ENCODE measurements at places on chromosomes 16 and 17. TPM values are rescaled to one million over a fixed set of nuclear protein-coding genes. Genes with fewer than 3 reads are reported as not detected.

Gene MARVELD3
- total RNA-seq, result 12.5 TPM

Gene POLR2C
- 57.3 TPM for total RNA-seq

Gene E2F4
- 83.0 TPM for total RNA-seq

Gene CASKIN1
- total RNA-seq, result 0.05 TPM
